Smooth muscle cell of bladder (primary cell): ENCODE measurements at places on chromosomes 2 and 18. TPM values are rescaled to one million over a fixed set of nuclear protein-coding genes. Genes with fewer than 3 reads are reported as not detected.

MALL gene
- total RNA-seq: 2.6 and 11.3 TPM in 2 replicates

TMEM200C gene
- 0.14 and 0.74 TPM in 2 replicates for total RNA-seq

SERPINB3 gene
- 0.28 TPM in 1 of 2 replicates, not detected in the other for total RNA-seq

MFSD2B gene
- 0.28 and 0.55 TPM in 2 replicates for total RNA-seq

EHD3 gene
- total RNA-seq: 14.2 and 15.0 TPM in 2 replicates

BCL11A gene
- total RNA-seq: 0.14 TPM in 1 of 2 replicates, not detected in the other

MBD1 gene
- 55.6 and 75.3 TPM in 2 replicates for total RNA-seq

REG3A gene
- not detected in 2 replicates for total RNA-seq

BMP10 gene
- total RNA-seq: not detected in 2 replicates

ITGA6 gene
- total RNA-seq: 5.3 and 5.7 TPM in 2 replicates

BOK gene
- 8.4 and 12.9 TPM in 2 replicates for total RNA-seq

FSHR gene
- not detected in 2 replicates for total RNA-seq

TGOLN2 gene
- 109 and 130 TPM in 2 replicates for total RNA-seq

ATP8B1 gene
- total RNA-seq: 8.2 and 18.6 TPM in 2 replicates

SLC4A5 gene
- total RNA-seq: under 0.01 and 0.14 TPM in 2 replicates

QPCT gene
- 4.0 and 9.5 TPM in 2 replicates for total RNA-seq

C2orf81 gene
- total RNA-seq: 0.57 and 0.83 TPM in 2 replicates

PIGN gene
- total RNA-seq: 43.2 and 59.4 TPM in 2 replicates

SELENOI gene
- 13.7 and 15.1 TPM in 2 replicates for total RNA-seq
